ENCODE measurements at places on chromosomes 4 and X.

GRCh38 chr4:58551676-58552075 lies 1441.5 kb upstream of the IGFBP7 start:
- no peak for DNase-seq

GRCh38 chr4:19925516-19925915 lies 326.2 kb upstream of the SLIT2 start:
- no peak for DNase-seq

GRCh38 chrX:18944482-18944881 lies 39.4 kb downstream of the PHKA2 start:
- DNase-seq = no peak

DNA sequence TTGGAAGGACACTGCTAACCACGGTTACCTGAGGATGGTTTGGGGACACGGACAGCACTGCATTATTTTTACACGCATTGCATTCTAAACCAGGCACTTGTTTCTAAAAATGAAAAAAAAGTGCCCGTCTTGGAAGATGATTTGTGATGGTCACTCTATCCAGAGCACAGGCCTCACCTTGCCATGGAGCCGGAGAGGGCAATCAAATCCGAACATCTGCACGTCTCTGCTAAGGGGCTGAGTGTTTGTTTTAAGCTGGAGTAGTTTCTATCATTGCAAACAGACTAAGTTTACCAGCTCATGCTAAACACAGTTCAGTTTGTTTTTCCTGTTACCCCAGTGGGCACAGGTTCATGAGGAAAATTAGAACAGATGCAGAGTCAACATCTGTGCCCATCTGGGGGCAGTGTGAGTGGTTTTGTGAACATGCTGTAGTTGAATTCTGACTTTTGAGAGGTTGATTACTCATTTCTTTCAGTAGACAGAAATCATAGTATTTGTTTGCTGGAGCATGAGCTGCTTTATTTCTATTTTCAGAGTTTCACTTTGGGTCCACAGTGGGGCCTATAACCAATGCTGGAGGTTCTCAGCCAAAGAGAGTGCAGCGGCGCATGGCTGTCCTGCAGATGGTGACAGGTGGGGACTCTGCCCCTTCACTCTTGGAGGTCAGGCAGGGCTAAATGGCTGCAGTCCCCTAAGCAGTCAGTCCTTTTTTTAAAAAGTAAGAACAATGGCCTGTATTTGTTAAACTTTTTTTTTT lies 65.4 kb upstream of the ENPP6 start:
- no peak for DNase-seq

GRCh38 chr4:71006203-71006907 lies 12.9 kb downstream of the DCK start:
- no peak for DNase-seq

DNA sequence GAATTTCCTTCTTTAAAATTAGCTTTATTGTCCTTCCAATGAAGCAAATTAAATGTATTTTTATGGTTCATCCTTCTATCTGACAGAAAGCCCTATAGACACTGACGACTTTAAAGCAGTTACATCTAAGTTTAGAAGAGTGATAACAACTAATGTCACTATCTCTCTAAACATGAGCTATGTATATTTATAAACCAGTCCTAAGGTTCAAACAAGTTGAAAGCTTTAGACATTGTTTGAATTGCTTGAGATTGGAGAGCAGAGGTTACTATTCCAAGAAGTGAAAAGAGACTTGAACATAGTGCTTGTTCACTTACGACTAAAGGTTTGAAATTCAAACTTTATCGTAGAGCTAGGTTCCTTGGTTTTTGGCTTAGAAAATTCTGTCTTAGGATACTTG lies 30.2 kb upstream of the EIF1AX start:
- no peak for DNase-seq

GRCh38 chr4:188613976-188614375 lies 474.7 kb downstream of the TRIML1 start:
- no peak for DNase-seq

- DNase-seq = no peak
Measured at GRCh38 chr4:186445040-186445439, 110.3 kb downstream of the MTNR1A start.

- no peak for DNase-seq
Measured at GRCh38 chr4:87089368-87089767, 131.1 kb downstream of the KLHL8 start.

GRCh38 chr4:117596917-117597480 lies 437.3 kb upstream of the NDST3 start:
- no peak for DNase-seq

- no peak for DNase-seq
Measured at GRCh38 chr4:141391771-141392170, 171.1 kb downstream of the ZNF330 start.

DNA sequence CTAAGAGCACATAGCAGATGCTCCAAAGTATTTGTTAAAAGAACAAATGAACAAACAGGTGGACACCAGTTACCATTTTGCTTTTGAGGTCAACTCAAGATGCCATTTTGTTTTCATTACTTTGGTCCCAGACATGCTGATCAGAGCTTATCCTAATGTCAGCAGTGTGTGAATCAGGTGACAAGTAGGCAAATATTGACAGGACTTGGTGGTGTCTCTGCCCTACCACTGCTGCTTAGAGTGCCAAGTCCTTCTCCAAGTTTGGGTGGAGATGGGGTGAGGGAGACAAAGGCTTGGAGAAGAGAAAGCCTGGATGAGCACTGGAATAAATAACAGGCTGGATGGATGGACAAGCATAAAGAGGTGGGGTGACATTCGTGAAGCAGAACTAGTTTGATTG lies 38.7 kb downstream of the MID1IP1 start:
- DNase-seq = no peak

- no peak for DNase-seq
Measured at GRCh38 chrX:16629909-16630308, 20.0 kb upstream of the S100G start.

- no peak for DNase-seq
Measured at GRCh38 chr4:46931981-46932380, 22.9 kb upstream of the COX7B2 start.

GRCh38 chrX:68177542-68177941 lies 255.8 kb downstream of the OPHN1 start:
- no peak for DNase-seq

- no peak for DNase-seq
Measured at GRCh38 chrX:77977095-77977494, 7.7 kb upstream of the PGAM4 start.

DNA sequence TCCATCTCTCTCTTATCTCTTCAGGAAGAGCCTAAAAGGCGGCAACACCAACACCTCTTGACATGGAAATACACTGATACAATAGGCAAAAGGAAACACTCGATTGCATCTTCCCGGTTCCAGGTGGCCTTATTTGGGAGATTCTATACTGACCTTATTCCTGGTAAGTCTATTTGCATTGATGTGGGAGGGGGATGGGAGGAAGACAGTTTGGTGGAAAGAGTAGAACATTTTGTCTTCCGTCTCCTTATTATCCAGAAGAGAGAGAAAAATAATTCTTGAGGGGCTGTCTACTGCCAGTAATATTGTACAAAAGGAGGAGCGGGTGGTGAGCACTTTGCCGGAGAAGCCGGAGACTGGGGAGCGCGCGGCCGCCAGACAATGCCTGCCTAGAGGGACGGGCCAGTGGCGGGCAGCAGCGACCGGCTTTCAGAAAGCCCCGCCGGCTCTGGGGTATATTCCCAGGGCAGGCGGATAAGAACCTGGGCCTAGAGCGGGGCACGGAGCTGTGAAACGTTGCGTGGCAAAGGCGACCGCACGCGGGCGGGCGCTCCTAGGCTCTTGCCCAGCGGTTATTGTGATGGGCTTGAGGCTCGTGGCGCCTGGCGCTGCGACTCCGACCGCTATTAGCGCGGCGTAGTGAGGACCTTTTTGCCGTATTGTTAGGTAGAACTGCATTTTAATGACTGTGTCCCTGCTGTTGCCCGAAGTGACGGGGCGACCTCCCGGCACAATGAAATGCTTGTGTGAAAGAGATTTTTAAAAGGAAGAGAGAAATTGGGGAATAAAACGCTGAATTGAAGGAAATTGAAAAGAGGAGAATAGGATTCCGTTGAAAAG lies 518 bp downstream of the PRDM8 start:
- DNase-seq = no peak

- no peak for DNase-seq
Measured at GRCh38 chr4:113513382-113513781, 248.2 kb downstream of the CAMK2D start.

- no peak for DNase-seq
Measured at GRCh38 chr4:171793723-171794122, 19.5 kb upstream of the GALNTL6 start.

DNA sequence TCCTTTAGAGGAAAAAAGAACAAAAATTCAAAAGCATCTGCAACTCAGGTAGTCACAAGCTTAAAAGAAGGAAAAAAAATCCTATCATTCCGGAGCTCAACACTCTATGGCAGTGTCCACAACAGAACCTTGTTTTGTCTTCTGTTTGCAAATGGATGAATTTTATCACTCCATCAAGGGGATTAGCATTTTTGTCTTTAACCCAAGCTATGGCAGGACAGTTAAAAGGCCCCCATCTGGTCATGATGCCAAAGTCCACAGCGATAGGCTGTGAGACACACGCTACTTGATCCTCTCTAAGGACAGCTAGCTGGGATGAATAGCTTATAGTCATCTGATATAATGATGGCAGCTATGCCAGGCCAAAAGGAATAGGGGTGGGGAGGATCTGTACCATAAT lies 16.6 kb downstream of the AMER1 start:
- DNase-seq = no peak

- no peak for DNase-seq
Measured at GRCh38 chr4:98482503-98482846, 175.9 kb downstream of the TSPAN5 start.

- no peak for DNase-seq
Measured at GRCh38 chrX:71210816-71211215, 12.2 kb upstream of the GJB1 start.

DNA sequence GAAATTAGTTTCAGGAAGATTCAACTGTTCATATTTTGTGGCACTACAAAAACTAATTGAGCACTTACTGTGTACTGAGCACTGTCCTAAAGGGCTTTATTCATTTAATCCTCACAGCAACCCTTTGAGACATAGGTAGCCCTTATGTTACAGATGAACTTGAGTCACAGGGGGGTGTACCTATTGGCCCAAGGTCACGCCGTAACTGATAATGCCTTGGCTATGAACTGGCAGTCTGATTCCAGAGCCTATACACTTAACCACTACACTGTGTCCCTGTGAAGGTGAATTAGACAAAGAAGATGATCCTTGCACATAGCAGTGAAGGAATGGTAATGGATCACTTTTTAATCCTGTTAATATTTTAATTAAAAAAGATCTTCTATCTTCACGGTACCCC lies 12.0 kb downstream of the TMEM165 start:
- DNase-seq = no peak

GRCh38 chr4:41957634-41958033 lies 22.4 kb downstream of the TMEM33 start:
- peak; percentile 6 for DNase-seq

DNA sequence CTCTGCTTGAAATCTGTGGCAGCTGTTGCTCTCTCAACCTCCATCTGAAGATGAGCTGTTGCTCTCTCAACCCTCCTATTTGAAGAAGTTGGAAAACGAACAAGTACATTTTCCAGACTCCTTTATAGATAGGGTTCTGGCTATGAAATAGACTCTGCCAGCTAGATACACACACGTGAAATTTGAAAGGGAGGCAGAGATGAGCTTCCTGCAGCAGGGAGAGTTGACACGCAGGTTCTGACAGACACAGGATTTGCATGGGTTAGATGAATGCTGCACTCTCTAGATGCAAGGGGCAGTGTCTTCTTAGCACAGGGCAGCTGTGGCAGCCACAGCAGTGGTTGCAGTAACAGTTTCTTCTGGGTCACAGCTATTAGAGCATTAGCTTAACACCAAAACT lies 8.0 kb upstream of the PYURF start:
- DNase-seq = no peak

GRCh38 chr4:128384091-128384520 lies 96.5 kb upstream of the PGRMC2 start:
- no peak for DNase-seq

GRCh38 chr4:185473247-185473646 lies 1.7 kb upstream of the CCDC110 start:
- no peak for DNase-seq

GRCh38 chr4:135186002-135186401 lies 984.4 kb upstream of the PABPC4L start:
- DNase-seq = no peak

GRCh38 chr4:10180927-10181744 lies 64.5 kb upstream of the WDR1 start:
- DNase-seq = peak; percentile 16

GRCh38 chrX:10111364-10112148 lies 45.2 kb upstream of the CLCN4 start:
- no peak for DNase-seq

- no peak for DNase-seq
Measured at GRCh38 chrX:49947781-49948180, 25.4 kb downstream of the CLCN5 start.

GRCh38 chr4:158840131-158840530 lies 71.3 kb downstream of the FNIP2 start:
- no peak for DNase-seq

GRCh38 chr4:55439023-55439422 lies 43.3 kb downstream of the TMEM165 start:
- DNase-seq = no peak

DNA sequence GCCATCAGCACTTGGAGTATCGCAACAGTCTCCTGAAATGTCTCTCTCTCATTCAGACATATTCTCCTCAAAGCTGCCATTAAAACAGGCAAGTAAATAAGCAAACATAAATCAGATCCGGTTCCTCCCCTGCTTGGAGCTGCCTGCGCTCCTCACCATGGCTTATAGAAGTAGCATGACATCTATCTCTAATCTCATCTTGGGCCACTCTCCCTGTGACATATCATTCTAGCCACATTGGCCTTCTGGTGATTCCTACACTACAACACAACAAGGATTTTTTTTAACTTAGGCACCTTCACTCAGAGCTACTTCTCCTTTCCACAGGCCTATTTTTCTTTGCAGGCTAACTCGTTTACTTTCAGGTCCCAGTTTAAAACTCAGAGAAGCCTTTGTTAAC lies 387.9 kb downstream of the ARHGAP24 start:
- DNase-seq = no peak

- no peak for DNase-seq
Measured at GRCh38 chr4:47484168-47484567, 907 bp upstream of the ATP10D start.

GRCh38 chr4:138562544-138562991 lies 320.4 kb upstream of the SLC7A11 start:
- no peak for DNase-seq

DNA sequence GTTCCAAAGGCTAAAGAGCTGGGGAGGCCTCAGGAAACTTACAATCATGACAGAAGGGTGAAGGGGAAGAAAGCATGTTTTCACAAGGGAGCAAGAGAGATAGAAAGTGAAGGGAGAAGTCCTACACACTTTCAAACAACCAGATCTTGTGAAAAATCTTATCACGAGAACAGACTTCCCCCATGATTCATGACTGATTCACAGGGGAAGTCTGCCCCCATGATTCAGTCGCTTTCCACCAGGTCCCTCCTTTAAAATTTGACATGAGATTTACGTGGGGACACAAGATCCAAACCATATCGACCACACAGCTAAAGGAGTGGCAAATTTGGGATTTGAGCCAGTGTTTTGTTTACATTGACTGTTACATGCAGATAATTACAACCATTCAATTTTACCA lies 971.1 kb upstream of the HS3ST1 start:
- DNase-seq = no peak

All from SW 1271 (cell line).